Stimulated activated CD4-positive, alpha-beta T cell treated with anti-CD3 and anti-CD28 coated beads, Interleukin-12 subunit alpha, Interleukin-12 subunit beta, amount 100 ng/mL, for 4 hours (primary cell): ENCODE measurements at places on chromosomes 1 and 21.

DNA sequence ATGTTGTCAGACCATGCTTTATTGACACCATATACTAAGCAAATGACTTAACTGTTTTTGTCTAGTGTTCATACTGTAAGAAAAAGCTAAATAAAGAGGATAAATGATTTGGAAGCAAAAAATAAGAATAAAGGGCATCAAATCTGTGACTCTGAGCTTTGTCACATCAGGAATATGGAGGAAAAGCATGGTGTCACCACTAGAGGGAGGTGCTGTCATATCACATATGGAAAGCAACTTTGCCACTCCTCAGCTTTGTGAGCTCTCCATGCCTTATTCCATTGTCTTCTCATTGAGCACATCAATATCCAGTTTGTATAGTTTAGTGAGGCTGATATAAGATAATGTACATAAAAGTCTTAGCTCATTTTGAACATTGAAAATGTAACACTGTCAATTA lies 20.8 kb upstream of the GBP1 start:
- DNase-seq: no peak

GRCh38 chr1:238642231-238642630 lies 744.1 kb upstream of the CHRM3 start:
- no peak for DNase-seq

DNA sequence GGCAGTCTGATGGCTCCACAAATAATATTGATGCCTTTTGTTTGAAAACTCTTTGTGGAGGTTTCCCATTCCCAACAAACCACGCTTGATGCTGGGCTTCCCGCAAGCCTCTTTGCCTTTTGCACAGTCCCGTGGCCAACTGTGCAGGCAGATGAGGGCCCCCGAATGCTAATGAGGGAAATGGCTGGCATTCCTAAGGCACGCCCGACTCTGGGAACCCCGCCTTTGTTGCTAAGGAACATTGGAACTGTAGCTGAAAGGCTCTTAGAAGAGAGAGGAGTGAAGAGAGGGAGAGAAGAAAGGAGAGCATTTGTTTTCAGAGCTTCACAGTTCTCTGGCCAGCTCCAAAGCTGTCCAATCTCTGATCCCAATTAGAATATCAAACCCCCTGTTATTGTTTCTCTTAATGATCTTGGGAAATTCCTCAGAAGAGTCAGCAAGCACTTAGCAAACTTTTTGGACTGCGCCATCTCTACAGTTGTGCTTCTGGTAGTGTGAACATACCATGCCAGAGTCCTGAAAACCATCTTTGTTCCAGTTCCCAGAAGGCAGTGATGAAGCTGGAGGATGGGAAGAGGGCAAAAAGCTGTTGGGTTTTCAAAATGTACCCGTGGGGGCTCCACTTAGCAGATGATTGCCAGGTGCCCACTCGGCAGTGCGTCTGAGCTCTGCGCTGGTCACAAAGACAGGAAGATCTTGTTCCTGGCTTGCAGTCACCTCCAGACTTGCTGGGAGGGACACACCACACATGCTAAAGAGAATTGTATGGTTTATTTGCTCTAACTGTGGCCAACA lies 60.1 kb upstream of the CYP2J2 start:
- no peak for DNase-seq

- DNase-seq: no peak
These were observed 244.0 kb upstream of the DMRTA2 start for GRCh38 chr1:50667272-50667671.

GRCh38 chr1:184191181-184191621 lies 139.7 kb downstream of the TSEN15 start:
- no peak for DNase-seq

DNA sequence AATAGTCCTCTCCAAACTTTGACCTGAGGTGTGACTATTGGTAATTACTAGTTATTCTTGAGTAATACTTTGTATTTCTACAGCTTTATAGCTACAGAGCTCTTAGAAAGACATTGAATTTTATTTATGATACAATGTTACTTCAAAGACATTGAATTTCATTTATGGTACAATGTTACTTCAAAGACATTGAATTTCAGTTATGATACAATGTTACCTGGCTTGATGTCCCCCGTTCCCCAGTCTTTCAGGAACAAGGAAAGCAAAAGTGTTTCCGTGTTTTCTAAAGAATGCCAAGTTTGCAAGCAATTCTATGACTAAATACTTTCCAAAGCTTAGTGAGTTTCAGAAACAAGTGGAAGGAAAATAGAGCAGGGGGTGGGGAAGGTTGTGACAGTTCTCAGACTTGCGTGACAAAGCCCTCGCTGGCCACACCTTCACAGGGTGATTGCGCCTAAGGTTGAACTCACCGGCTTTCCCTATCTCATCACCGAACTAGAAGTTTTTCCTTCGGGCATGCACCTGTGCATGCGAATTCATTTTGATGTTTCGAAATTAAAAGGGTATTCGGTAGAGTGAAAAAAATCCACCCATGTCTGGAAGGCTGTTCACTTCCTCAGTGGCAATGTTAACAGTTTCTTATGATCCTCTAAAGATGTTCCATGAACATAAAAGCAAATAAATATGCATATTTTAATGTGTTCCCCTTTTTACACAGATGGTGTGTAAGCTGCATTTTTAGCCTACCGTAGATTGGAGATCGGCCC lies 909 bp upstream of the PAXBP1 start:
- peak; percentile 55 for DNase-seq

DNA sequence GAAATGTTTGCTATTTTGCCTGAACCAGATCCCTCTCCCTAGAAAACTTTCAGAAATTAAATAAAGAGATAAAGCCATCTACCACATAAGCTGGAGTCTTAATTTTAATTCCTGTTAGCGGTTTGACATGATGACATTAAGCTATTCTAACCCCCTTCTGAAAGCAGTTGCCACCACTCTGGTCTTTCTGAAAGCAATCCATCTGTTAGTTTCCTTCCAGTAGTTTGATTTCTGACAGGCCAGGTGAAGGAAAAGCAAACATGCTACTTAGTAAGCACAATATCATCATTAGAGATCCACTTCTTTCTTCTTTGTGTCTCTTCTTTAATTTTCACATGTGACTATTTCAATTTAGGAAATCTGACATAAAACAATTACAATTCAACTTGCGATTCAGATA lies 39.9 kb downstream of the RGL1 start:
- DNase-seq: no peak

DNA sequence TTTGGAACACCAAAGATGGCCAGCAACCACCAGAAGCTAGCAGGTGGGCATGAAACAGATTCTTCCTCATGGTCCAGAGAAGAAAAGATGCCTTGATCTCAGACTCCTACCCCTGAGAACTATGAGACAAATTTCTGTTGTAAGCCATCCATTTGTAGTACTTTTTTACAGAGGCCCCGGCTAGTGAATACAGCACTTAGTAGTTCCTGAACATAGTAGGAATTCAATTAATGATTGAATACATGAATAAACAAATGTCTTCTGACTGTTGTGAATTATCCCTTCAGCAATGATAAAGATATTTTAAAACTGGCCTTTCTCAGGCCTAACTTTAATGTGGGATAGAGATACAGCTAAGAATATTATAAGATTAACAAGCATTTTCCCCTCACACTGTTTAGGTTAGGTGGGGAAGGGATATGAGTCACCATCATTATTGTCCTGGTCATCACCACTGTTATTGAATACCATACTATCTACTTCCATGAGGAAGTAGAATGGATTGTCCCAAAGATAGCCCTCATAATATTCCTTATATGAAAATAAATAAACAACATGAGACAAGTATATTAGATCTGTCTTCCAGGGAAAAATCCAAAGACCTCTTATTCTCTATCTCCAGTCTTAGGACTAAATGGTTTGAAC lies 51.4 kb downstream of the ADCY10 start:
- DNase-seq: no peak

DNA sequence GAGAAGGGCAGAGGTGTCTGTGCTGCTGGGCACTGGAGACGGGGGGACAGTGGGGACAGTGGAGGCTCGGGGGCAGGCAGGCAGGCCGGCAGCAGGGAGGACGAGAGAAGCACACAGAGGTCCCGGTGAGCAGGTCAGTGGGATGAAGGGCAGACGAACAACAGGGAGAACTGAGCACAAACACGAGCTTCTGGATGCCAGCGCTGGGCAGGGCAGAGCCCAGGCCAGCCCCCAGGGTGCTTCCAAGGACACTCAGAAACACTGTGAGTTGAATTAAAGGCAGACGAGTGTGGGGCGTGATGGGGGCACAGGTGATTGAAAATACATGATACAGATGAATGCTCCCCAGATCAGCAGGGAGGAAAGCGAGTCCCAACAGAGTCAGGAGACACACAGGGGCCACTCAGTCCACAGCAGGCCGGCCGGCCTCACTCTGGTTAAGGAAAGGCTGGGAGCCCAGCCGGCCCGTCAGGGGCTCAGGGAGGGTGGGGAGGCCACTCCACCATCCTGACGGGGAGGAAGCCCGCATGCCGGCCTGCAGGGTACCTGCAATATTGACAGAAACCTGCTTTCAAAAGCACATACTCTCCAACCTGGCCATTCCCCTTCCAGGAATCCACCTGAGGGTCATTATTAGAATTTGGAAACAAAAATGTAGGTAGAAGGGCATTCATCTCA lies 14.1 kb downstream of the SLC19A1 start:
- no peak for DNase-seq

- no peak for DNase-seq
These were observed 369.1 kb upstream of the VAMP3 start for GRCh38 chr1:7401814-7402547.

GRCh38 chr1:39609618-39610331 lies 29.7 kb downstream of the HEYL start:
- peak; percentile 77 for DNase-seq

GRCh38 chr1:150532860-150533259 lies 16.3 kb upstream of the ADAMTSL4 start:
- DNase-seq: no peak

DNA sequence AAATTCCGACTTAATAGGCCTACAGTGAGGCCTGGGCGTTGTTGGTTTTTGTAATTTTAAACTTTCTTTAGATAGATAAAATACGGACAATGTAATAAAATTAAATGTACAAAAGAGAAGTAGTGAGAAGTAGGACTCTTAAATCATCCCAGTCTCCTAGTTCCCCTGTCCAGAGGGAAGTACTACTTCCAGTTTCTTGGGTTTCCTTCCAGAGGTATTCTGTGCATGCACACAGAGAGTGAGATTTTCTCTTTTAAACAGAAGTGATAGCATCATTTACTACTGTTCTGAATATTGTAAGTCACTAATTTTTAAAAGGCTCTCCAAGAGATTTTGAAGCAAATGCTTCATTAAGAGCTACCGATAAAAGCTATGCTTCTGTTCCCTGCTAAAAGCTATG lies 7.2 kb upstream of the FNBP1L start:
- no peak for DNase-seq

- no peak for DNase-seq
These were observed 1.3 kb downstream of the PKP1 start for GRCh38 chr1:201284636-201285035.

DNA sequence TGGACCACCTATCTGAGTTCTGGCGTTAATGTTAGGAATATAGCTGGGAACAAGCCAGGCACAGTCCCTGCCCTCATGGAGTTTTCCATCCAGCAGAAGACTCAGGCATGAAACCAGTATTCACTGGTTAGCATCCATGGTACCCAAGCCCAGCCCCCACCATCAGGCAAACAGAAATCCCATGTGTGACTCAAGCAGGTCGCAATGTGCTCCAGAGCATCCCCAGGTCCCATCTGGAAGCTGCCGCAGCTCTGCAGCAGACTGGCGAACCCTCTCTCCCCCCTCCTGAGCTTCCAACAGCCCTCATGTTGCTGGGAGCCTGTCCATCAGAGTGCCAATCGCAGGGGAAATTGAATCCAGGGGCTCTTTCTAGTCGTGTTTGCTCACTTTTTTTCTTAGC lies 174.2 kb downstream of the RRAGC start:
- no peak for DNase-seq

GRCh38 chr1:43861988-43862735 lies 71.4 kb upstream of the ARTN start:
- DNase-seq: no peak

DNA sequence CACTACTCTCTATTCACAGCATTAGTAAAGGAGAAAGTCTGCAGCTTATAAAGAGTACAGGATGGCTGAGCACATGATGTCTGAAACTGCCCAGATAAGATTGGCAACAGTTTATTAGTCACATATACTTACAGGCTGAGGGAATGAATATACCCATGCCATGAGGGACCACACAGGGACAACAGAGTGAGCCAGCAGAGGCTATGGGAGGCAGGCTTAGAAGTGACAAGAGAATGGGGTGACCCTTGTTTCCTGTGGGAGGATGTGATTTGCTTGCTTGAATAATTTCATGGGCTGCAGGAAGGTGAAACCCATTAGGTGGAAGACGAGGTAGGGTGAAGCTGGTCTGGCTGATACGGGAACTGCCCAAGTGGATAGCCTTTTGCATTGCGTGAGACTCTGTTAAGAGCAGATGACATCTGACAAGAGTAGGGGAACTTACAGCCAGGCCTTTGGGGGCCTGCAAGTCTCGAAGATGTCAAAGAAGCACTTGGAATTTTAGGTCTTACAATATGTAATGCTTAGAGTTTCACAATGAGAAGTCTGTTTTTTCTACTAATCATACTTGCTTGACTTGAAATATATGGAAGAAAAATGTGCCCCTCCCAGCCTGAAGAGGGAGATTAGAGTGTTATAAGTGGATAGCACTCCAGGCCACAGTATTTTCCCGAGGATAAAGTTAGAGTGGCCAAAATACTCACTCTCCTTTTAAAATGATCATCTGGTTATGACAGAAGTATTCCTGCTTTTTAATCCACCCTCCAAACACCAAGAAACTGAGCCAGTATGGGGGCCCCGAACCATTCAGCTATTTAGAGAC lies 34.6 kb upstream of the TNFSF4 start:
- no peak for DNase-seq

- DNase-seq: no peak
These were observed 762.9 kb downstream of the LTN1 start for GRCh38 chr21:28229814-28230213.

- DNase-seq: no peak
These were observed 60.7 kb downstream of the CCDC185 start for GRCh38 chr1:223453902-223454301.

DNA sequence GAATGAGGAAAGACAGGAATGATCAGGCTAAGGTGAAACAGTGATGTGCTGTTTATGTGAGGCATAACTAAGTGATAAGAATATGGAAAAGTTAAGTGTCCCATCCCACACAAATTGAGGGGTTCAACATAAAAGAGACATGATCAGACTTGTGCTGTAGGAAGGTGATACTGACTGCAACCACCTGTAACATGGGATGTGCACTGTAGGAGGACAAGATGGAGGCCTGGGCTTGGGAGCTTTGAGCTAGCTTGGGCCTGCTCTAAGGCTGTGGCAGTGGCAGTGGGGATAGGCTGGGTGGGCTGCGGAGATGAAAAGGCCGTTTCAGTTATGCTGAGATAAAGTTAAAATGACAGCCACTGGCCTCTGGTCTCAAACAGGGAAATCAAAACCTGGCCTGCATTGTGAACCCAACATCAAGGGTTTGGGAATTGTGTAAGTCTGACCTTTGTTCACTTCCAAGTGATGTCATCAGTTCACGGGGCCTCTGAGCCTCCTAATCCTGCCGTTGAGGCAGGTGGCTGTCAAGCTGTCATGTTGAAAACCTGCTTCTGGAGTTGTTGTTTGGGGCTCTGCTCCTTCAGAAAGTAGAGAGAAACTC lies 61.2 kb upstream of the TENT5C start:
- DNase-seq: no peak
